ENCODE measurements at places on chromosomes 1 and 21. TPM values are rescaled to one million over a fixed set of nuclear protein-coding genes. Genes with fewer than 3 reads are reported as not detected.

GRCh38 chr1:89812992-89813391 is 7.8 kb upstream of the LRRC8D start:
- DNase-seq = no peak

- no peak for DNase-seq
These were observed 62.7 kb upstream of the KAZN start for GRCh38 chr1:14535619-14536355.

GRCh38 chr1:162548170-162548569 is 13.4 kb upstream of the UAP1 start:
- peak; percentile 69 for DNase-seq

- DNase-seq = no peak
These were observed 204.9 kb downstream of the KCNJ6 start for GRCh38 chr21:37711286-37711829.

DNA sequence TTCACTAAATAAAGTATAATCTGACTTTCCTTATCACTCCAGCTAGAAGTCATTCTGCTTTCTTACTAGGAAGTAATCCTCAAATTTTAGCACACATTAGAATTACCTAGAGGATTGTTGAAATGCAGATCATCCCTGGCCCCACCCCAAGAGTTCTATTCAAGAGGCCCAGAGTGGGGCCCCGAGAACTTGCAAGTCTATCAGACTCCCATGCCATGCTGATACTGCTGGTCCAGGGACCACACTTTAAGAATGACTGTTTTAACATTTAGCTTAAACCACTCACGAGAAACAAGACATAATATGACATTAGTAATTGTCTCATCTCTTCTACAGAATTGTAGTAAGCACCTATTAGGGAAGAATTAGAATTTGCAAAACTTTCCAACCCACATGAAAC is 7.7 kb upstream of the SYNJ1 start:
- no peak for DNase-seq

GRCh38 chr1:27416387-27417111 is 24.1 kb downstream of the GPR3 start:
- DNase-seq = peak; percentile 67

- peak; percentile 75 for DNase-seq
These were observed 81.2 kb downstream of the SIPA1L2 start for GRCh38 chr1:232548691-232549090.

DNA sequence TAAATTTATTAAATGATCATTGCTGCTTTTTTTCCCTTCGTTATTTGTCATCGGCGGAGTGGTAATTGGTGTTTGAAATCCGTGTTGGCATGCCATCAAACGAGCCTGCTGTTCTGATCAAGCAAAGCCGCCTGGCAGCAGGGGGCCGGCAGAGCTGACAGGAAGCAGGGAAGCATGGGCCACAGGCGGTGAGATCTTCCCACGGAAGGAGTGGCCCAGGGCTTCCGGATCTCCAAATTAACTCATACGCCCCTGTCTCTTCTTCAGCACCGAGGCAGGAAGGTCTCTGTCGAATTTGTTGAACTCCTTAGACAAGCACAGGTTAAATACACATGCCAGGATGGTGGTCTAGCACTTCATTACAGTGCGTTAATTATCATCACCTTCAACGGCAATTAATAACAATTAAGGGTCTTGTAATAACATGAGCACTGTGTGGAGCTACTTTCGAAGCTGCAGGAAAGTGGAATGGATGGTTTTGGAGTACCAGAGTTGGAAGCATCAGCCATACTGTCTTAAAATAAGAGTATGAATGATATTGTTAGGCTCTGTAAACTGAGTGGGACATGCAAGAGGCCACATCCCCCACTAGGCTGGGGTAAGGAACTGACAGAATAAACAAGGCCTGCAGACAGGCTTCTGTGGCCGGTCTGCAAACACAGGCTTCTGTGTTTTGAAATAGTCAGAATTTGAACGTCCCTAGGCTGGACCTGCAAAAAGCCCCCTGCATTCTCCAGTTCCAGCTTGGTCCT is 199.4 kb upstream of the DAB1 start:
- no peak for DNase-seq

- no peak for DNase-seq
These were observed 28.9 kb downstream of the DOP1B start for GRCh38 chr21:36185523-36185922.

DNA sequence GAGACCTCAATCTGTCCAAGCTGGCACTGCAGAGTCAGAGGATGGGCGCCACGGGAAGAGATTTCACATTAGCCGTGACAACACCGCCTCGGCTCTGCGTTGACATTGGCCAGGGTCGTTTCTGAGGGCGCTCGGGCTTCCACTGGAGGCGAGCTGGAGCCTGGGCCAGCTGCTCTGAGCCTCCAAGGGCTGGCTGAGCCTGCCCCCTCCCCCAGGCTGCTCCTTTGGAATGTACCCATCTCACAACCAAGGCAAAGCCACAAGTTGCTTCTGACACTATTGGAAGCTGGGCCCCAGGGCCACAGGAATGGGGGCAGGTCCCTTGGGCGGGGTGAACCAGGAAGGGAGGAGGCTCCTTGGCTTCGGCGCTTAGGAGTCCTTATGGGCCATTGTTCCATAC is 12.7 kb downstream of the GPR3 start:
- DNase-seq = no peak

DNA sequence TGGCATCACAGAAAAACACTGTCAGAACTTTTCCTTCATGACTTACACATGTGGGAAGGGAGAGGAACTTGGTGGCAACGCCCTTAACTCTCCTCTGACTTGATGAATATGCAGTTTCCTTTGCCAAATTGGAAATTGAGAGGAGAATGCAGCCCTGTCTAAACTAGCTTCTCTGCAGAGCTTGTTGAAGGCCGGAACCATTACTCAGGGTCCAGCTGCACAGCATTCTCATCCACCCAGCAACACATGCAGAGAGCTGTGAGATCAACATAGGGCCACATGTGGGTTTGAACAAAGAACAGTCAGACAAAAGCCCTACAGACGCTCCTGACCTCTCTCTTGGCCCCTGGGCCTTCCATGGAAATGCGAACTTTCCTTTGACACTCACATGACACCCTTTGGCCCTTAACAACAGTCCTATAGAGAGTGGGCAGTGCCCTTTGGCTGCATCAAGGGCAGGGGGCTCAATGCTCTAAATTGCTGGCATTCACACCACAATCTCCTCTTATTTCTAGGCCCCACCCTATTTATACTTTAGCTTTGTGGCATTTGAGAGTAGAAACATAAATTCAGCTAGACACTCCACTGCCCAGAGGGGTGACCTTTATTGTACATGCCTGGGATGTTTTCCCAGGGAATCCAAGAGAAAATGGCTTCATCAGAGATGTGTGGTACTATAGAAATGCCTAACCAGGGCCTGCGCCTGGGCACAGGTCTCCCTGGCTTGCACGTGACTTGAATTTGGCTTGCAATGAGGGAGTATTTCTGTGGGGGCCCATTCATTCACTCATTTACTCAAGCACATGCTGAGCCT is 64.4 kb downstream of the CDC7 start:
- no peak for DNase-seq

DNA sequence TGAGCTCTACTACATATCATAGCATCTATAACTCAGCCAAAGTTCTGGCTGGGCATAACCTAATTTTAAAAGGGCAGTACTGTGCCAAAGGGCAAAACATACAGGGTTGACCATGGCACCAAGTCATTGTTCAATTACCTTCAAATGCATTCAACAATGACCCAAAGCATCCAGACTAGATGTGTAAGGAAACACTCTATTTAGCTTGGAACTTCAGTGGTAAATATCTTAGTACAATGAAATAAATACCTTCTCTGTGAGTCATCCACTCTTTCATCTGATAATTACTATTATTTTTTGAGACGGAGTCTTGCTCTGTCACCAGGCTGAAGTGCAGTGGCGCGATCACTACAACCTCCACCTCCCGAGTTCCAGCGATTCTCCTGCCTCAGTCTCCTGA is 70.0 kb downstream of the NVL start:
- DNase-seq = no peak

DNA sequence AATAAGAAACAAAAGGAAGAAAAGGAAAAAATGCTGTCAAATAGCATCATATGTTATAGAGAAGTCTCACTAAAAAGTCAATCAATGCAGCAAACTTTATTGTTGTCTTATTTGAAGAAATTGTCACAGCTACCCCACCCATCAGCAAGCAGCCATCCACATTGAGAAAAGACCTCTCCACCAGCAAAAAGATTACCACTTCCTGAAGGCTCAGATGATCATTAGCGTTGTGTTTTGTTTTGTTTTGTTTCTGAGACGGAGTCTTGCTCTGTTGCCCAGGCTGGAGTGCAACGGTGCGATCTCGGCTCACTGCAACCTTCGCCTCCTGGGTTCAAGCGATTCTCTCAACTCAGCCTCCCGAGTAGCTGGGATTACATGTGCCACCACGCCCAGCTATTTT is 29.0 kb downstream of the ATP2B4 start:
- DNase-seq = no peak

GRCh38 chr1:229318056-229318455 is 24.8 kb downstream of the CCSAP start:
- DNase-seq = no peak

GRCh38 chr1:29830916-29831315 is 594.6 kb downstream of the PTPRU start:
- no peak for DNase-seq

DNA sequence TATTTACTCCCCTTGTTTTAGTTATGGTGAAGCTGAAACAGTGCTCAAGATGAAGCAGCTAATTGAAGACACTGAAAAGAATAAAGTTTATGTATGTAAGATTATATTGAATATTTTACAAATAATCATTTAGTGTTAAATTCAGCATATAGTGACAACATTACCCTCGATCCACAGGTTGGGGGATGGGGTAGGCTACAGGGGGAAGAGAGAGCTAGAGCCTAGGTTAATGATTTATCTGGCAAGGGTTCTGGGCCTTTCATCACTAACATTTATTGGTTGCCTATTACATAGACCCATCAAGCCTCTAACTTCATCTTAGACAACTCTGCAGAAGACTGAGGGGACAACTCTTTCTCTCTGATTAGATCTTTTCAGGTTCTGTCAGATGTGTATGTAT is 21.3 kb downstream of the ZCCHC17 start:
- DNase-seq = no peak

GRCh38 chr1:110482662-110483307 is 31.8 kb downstream of the PROK1 start:
- no peak for DNase-seq

DNA sequence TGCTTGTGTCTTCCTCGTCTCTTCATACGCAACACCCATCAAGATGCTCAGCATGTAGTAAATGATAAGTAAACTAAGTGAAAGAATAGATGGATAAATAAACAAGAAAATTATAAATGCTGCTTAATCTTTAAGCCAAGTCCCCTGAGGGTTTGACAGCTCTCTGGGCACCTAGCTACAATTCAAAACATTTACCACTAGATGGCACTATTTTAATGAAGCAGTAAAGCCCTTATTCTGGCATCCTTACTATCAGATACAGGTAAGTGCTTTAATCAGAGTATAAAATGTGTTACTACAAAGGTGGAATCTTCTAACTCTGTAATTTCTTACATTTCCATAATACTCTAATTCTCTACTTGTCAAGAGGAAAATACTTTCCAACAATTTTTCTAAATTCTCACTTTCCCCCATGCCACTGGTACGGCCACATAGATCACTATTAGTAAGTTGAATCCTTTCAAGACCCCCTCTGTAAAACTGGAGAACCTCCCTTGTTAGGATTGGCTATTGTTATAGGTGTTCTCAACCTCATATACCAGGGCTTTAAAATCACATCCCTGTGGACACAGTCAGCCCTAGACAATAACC is 137.8 kb downstream of the BARHL2 start:
- DNase-seq = no peak

Gene TMEM82
- polyA plus RNA-seq = not detected

Gene SPRR4
- 9.5 TPM for polyA plus RNA-seq

Gene KRTAP19-1
- polyA plus RNA-seq = not detected

Gene BTBD8
- 4.5 TPM for polyA plus RNA-seq

Gene NEXN
- polyA plus RNA-seq = 2.5 TPM
